ENCODE measurements at places on chromosomes 13 and 19.

- DNase-seq = no peak
Measured at GRCh38 chr19:19711934-19712828, 20.7 kb downstream of the ZNF14 start.

- no peak for DNase-seq
Measured at GRCh38 chr13:99391781-99392469, 84.7 kb upstream of the GPR183 start.

DNA sequence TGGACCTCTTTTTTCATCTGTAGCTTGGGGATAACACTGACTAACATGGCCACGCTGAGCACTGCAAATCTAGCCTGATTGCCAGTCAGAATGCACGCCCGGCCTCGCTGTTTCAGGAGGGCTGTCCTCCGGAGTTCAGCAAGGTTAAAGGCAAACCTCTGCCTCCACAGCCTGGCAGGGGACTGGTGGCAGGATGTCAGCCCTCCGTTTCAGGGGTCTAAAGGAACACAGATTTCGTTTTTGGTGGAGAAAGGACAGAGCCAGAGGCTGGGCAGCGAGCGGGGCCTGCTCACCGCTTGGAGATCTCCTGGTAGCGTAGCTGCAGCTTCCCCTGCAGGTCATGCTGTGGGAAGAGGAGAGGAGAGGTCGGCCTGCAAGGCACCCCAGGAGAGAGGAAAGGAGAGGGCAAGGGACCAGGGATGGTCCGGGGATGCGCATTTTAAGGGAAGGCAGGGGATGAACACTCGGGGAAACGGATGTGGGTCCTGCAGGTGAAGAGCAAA lies 560 bp downstream of the NDUFA7 start:
- DNase-seq = peak; percentile 27

DNA sequence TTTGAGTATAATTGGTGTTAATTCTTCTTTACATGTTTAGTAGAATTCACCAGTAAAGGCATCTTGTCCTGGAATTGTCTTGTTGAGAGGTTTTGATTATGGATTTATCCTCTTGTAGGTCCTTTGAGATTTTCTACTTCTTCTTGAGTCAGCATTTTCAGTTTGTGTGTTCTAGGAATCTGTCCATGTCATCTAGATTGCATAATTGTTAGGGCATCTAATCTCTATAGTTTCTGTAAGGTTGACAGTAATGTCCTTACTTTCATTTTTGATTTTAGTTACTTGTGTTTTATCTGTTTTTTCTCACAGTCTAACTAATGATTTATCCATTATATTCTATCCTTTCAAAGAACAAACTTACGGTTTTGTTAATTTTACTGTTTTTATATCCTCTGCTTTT lies 492.0 kb downstream of the FGF9 start:
- DNase-seq = no peak

DNA sequence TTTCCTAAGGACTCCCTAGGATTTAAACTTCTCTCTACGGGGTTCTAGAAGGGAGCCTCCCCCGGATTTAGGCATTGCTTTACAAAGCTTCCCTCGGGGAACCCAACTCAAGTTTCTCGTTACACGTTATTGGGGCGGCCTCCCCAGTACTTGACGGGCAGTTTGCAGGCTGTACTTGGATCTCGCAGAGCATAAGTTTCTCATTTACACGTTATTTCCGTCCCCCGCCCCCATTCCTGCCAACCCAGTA lies 584 bp downstream of the SMG9 start:
- DNase-seq = no peak

DNA sequence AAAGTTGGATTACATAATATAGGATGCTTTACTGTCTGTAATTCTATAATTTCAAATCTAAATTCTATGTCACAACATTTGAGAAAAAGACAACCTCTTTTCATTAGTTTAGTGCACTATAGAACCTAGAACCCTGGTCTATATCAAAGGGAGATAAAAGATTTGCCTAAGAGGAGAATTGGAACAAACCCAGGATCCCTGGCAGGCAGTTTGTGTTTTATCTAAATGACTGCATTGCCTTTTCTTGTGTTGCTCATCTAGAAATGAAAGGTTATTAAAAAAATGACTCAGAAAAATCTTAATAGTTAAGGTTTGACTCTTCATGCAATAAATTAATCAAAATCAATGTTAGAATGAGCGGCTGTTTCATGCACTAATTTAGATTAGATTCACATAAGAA lies 96.7 kb downstream of the PCDH9 start:
- no peak for DNase-seq

GRCh38 chr19:10228920-10229319 lies 2.2 kb downstream of the S1PR2 start:
- peak; percentile 56 for DNase-seq

DNA sequence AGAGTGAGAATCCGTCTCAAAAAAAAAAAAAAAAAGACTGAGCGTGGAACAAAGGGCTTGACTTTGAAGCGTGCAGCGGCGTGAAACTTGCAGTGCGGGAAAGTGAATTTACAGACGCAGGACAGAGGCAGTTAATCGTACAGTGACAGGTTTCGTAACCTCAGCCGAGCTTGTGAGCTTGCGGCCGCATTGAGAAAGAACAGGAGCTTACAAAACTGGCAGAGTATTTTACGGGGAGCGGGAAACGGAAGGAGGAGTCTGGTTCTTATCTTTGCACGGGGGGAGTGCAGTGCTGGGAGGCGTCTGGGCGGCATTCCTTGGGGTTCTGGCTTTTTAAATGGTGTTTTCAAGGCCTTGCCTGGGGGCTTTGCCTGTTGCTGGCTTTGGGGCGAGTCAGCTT lies 6.0 kb upstream of the BSG start:
- peak; percentile 80 for DNase-seq

GRCh38 chr13:41054212-41054877 lies 7.0 kb upstream of the WBP4 start:
- DNase-seq = peak; percentile 56

DNA sequence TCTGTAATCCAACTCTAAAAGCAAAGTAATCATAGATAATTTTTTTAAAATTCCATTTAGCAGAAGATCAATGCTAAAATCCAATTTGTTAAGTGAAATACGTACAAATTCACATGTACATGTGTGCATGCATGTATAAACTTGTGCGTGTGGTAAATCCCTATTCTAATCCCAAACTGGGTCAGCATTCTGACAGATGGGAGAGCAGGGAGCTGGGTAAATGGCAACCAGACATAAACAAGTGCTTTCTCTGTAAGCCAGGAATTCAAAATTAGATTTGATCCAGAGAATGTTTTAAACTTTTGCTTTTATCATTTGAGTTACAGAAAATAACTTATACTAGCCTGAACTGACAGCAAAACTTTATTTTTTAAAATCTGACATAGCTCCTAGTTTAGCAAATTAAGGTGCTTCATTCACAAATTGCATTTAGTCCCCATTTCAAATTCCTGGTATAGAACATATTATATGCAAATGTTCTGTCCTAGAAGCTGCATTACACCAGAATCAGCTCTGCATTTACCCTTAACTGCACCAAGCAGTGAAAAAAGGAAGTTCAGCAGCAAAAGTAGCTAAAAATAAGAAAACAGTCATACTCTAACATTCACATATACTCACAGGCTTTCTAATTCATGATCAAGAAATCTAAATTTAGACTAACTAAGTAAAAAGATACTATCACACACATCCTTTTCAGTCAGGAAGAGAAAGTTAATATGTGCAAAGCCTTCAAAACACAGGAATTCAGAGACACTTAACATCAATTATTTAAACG lies 32.6 kb downstream of the UBL3 start:
- DNase-seq = peak; percentile 26

GRCh38 chr19:17136021-17136420 lies 60.4 kb downstream of the MYO9B start:
- DNase-seq = no peak

GRCh38 chr13:109427148-109427547 lies 359.2 kb downstream of the IRS2 start:
- no peak for DNase-seq

- no peak for DNase-seq
Measured at GRCh38 chr19:33673258-33673875, 51.6 kb downstream of the CHST8 start.

DNA sequence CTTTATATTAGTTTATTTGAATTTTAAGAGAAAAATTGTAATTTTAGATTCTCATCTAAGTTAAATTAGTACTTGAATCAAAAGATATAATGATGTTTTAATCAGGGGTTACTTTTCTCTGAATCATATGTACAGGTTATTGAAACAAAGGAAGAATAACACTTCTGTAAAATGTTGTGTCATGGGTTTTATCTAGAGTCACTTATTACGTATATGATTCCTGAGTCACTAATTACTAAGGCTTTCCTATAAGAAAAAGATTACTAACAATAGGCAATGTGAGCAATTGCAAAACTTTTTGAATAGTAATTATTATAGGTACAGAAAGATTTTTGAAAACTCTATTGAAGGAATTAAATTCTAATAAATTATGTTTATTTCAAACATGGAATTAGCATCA lies 99.2 kb upstream of the KLF5 start:
- peak; percentile 21 for DNase-seq

- peak; percentile 17 for DNase-seq
Measured at GRCh38 chr19:8686549-8686948, 12.0 kb downstream of the ACTL9 start.

DNA sequence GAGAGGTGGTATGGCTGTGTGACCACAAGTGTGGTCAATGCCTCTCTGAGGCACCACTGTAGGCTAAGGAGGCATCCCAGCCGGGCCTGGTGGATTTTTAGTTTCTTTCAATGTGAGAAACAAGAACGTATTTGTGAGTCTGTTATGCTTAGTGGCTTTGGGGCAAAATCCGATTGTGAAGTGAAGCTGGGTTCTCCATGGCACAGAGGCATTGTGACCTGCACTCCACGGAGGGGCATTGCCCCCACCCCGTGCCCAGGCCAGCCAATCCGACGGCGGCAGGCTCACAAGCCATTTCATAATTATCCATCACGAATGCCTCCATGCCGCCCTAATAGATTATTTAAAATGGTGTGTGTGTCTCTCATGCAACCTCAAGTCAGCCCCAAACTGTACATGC lies 151.6 kb downstream of the ZNF536 start:
- no peak for DNase-seq

DNA sequence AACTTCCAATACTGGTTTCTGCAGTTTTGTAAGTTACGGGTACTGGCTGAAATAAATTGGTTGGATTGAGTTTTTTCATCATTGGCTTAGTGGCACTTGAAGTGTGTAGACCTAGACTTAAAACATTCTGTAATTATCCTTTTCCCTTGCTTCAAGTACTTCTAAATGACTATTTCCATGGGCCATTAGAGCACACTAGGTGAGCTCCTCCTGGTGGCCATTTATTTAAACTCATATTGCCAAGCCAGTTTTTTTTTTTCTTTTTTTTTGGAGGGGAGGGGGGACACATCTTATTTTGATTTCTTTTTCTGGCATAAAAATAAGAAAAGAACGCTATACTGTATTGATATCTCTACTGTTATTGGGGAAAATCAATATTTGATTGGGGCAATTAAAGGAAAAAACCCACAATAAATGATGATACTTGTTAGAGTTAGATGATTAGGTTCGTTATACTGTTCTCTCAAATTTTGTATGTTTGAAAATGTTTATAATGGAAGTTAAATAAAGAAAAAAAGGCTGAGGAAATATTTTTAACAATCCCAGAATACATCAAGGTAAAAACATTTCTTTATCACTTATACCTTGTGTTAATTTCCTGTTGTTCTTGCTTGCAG lies 82.9 kb downstream of the PDS5B start:
- DNase-seq = peak; percentile 60

- no peak for DNase-seq
Measured at GRCh38 chr13:48402325-48402932, 10.5 kb downstream of the LPAR6 start.

- peak; percentile 12 for DNase-seq
Measured at GRCh38 chr13:77928909-77929308, 10.3 kb upstream of the EDNRB start.

DNA sequence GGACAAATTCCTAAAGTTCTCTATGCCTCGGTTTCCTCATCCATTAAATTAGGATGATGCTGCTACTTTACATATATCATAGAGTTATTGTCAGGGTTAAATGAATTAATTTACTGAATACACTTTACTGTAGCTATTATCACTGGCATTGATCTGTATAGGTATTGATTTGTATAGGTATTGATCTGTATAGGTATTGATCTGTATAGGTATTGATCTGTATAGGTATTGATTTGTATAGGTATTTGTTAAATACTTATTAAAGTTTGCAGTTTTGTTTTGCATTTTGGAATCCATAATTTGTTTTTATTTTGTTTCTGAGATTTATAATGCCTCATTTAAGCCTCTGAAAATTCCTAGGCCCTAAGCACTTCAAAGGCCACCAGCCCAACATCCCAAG lies 2.4 kb upstream of the PPP2R1A start:
- no peak for DNase-seq

DNA sequence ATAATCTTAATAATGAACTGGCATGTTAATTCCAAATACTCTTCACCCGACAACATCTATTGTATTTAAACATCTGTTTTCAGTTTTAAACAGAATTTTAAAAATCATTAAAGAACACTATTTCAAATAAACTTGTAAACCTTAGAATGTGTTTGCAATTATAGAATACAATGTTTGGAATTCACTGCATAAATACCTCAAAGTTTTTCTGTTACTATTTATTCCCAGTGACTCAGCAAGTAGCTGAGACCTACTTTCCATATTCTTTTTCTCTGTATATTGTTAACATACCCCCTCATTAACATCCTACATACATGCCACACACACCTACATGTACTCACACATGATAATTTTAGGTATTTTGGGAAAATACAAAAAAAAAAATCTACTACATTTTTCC lies 1134.3 kb downstream of the SLITRK1 start:
- no peak for DNase-seq

GRCh38 chr19:16372065-16372915 lies 47.7 kb downstream of the KLF2 start:
- no peak for DNase-seq

- DNase-seq = peak; percentile 42
Measured at GRCh38 chr19:33740811-33741396, 55.8 kb upstream of the KCTD15 start.

DNA sequence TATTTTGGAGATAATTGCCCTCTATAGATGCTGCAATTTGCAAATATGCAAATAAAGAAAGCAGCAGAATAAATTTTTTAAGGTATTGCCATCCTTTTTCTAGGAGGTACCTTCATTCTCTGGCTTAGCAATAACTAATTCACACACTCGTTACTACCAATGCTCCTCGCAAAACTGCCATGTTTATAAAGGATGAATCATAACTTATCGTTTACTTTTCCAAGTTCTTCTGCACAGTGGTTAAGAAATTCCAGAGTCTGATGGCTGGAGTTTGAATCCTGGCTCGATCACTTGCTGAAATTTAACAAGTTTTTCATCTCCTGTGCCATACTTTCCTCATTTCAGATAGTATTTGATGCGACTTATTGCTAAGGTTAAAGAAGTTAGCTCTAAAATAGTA lies 708.6 kb upstream of the KLHL1 start:
- no peak for DNase-seq
